GF-D8 (cell line): ENCODE measurements at places on chromosomes 4 and X.

DNA sequence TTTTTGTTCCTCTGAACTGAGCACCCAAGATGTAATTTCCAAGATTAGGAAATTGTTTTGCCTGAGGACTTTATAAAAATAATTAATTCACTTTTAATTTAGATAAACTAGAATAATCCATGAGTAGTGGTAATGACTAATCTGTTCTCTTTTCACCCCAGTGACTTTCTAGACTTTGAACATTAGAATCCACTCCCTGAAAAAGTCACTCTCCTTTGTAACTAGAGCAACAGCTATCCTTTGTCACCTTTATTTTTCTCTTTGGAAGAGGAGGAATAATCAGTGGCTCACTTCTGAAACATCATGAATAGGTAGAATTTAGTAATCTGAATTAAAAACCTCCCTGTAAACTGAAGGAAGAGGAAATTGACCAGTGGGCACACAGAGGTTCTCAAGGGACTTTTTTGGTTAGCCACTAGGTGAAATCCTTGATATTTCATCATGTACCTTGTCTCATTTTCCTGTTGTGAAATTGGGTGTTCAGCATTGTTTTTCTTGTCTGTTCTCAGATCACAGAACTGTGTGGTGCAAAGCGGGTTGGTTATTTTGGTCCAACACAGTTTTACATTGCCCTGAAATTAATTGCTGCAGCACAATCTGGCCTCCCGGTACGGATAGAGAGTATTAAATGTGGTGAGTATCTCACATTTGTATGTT lies 59.4 kb downstream of the REPS2 start:
- peak; percentile 50 for DNase-seq

DNA sequence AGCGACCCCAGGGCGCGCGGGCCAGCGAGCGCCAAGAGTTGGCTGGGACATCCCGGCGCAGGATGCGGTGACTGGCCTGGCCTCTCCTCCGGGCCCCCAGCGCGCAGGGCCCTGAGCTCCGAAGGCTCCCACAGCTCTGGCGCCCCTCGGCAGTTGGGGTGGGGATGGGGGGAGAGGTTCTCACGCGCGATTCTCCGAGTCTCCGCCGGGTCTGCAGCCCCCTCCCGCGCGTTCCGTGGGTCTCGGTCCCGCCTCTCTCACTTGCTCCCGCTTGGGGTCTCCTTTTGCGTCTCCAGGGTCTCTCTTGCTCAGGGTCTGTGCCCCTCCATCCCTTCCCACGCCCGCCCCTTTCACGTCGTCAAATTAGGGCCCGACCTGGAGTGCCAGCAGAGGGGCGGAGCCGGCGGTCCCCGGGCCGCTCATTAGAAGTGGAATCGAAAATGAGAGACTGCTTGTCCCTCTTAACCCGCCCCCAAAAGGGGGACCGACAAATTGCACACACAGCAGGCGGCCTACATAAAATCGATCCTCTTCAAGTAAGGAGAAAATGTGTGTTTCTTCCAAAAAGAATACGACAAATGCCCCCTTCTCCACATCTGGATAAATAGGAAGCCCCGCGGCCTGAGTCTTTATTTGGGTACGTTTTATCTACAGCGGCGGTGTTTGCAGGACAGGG lies 877 bp upstream of the NKX1-1 start:
- DNase-seq: no peak

GRCh38 chrX:44698357-44698756 lies 145.5 kb upstream of the DUSP21 start:
- DNase-seq: no peak

DNA sequence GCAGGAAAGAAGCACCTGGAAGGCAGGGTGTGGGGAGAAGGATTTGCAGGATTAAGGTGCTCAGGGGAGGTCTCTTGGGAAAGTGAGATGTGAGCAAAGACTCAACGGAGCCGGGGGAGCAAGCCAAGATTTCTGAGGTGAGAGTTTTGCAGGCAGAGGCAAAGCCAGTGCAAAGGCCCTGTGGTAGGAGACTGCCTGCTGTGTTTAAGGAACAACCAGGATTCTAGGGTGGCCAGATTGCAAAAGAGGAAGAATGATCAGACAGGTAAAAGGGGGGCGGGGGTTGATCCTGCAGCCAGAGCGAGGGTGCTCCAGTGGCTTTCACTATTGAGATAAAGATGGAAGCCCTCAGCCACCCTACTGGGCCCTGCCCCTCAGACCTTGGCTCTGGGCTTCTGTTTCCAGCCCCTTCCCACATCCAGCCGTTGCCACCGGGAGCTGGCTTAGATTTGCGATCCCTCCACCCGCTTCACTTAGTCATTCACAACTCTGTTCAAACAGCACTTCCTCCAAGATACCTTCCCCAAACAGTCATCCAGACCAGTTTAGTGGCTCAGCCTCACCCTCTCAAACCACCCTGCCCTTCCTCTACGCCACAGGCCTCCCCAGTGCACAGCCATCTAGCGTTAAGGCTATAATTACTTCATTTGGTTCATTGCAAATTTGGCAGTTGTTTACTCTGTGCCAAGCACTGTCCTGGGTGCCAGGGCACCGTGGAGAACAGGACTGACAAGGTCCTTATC lies 23.3 kb upstream of the BCOR start:
- no peak for DNase-seq

DNA sequence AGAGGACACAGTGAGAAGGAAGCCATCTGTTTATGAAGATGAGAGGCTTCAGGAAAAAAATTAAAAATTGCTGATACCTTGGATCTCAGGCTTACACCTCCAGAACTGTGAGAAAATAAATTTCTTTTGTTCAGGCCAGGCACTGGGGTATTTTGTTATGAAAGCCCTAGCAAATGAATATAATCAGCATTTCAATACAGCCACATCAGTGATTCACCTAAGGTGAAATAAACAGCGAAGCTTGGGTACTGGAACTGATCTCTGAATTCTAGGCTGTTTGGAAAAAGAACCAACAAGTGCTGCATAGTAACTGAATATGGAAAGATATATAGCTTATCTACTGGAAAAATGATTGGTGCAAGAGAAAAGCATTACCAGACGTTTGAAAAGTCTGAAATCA lies 88.5 kb downstream of the PDS5A start:
- no peak for DNase-seq

- DNase-seq: no peak
These were observed 189.9 kb upstream of the RBPJ start for GRCh38 chr4:26130841-26131432.

DNA sequence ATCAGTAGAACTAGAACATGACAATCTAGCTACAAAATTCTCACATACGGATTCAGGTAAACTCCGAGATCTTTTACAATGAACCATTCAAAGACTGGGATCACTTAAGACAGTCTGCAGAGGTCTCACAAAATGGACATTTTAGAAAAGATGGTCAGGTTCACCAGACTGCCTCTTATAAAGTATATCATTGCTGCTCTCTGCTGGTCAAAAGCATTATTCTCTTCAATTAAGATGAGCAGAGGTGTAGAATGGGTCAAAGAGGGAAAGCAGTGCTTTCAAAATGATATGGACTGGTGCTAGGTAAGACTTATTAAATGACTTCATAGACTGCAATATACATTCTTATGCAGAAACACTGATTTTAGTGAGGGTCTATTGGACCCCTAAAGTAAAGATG lies 434.7 kb downstream of the PACRGL start:
- no peak for DNase-seq

GRCh38 chrX:20967725-20968124 lies 406.5 kb upstream of the CNKSR2 start:
- DNase-seq: no peak

GRCh38 chr4:141210168-141210567 lies 10.5 kb upstream of the ZNF330 start:
- DNase-seq: no peak

GRCh38 chr4:304969-305680 lies at the start of gene ZNF732:
TSS of gene ZNF732 (minus strand) at chr4:305474. CDS start at chr4:305310, 164 bp downstream.
- no peak for DNase-seq

GRCh38 chr4:10354746-10355145 lies 102.5 kb downstream of the ZNF518B start:
- no peak for DNase-seq

- no peak for DNase-seq
These were observed 94.7 kb downstream of the TMEM131L start for GRCh38 chr4:153560908-153561307.

GRCh38 chr4:82784681-82785610 lies 13.7 kb downstream of the SCD5 start:
- no peak for DNase-seq

GRCh38 chr4:82542642-82543041 lies 19.1 kb downstream of the TMEM150C start:
- no peak for DNase-seq

GRCh38 chr4:88204882-88205281 lies 46.4 kb upstream of the ABCG2 start:
- no peak for DNase-seq

DNA sequence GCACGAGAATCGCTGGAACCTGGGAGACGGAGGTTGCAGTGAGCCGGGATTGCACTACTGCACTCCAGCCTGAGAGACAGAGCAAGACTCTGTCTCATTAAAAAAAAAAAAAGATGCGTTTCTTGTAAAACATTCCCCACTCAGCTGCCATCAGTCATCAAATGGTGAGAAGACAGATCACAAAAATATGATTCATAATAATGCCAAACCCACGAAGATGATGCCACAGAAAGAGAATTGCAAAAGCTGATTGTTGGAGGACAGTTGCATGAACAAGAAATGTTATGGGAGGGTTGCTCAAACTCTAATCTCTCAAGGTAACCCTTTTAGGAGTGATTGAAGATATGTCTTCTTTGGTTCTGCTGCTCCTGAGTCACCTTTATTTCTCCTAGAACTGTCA lies 21.4 kb upstream of the SMIM14 start:
- no peak for DNase-seq

- DNase-seq: no peak
These were observed 4.5 kb downstream of the CYSLTR1 start for GRCh38 chrX:78322863-78323262.
